Stimulated activated CD4-positive, alpha-beta T cell treated with anti-CD3 and anti-CD28 coated beads, TNF-alpha, amount 100 ng/mL, for 48 hours (primary cell): ENCODE measurements at places on chromosomes 1 and 21.

DNA sequence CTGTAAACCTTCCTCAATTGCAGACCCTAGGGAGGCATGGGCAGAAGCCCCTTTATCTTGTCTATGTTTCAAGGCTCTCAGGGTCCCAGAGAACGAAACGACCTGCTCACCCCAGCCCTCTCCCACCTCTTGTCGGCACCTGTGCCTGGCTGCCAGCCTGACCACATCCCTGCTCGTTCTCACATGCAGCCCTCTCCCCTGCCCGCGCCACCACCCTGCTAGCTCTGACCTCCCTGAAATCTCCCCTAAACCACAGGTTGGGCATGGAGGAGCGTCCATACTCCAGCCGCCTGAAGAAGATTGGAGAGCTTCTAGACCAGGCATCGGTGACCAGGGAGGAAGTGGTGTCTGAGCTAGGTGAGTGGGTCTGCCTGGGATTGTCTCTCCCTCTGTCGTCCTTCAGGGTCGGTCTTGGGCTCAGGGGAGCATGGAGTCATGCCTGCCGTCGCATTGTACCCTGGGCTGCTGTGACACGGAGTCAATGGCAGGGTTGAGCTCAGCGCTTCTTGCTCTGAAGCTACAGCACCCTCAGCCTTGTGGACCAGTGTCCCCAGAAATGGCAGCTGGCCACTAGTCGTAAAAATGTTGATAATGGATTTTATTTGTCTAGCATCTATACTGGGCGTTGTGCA, 3.6 kb downstream of the ADPRS start:
- no peak for DNase-seq

DNA sequence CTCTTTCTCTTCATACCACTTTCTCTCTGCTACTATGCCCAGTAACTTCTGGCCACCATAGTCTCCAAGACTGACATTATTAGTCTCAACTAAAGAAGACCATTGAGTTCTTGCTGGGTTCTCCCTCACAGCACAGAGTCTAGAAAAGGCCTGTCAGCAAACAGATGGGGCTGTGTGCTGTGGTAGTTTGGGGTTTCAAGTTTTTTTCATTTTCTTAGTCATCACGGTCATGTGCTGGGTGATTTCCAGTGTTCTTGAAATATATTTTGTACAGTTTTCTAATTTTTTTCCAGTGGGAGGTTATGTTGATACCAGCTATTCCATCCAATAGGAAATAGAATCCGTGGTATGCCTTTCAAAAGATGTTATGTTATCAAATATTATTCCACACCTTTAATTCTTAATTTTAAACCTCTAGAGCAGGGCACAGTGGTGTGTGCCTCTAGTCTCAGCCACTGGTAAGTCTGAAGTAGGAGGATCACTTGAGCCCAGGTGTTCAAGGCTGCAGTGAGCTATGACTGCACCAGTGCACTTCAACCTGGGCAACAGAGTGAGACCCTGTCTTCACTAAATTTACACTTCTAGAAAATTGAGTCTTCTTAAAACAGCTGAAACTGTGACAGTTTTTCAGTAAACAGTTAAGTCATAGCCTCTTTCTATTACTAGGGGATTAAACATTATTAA, 8.3 kb downstream of the CFHR2 start:
- DNase-seq: no peak

DNA sequence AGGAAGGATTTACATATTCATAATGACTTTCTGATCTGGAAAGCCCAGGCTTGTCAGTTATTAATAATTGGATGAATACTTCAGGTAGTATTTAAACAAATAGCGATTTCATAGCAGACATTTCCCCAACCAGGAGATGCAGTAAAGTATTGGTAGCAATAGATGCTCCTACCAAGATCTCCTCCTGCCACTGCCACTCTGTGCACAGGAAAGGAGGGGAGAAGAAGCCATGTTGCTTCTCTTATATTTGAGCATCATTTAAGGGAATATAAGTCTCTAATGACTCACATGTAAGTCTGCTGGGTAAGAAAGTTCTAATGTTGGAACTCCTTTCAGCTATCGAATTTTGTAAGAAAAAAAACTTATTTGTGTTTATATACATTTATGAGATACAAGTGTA, 420 bp upstream of the IFI16 start:
- no peak for DNase-seq

DNA sequence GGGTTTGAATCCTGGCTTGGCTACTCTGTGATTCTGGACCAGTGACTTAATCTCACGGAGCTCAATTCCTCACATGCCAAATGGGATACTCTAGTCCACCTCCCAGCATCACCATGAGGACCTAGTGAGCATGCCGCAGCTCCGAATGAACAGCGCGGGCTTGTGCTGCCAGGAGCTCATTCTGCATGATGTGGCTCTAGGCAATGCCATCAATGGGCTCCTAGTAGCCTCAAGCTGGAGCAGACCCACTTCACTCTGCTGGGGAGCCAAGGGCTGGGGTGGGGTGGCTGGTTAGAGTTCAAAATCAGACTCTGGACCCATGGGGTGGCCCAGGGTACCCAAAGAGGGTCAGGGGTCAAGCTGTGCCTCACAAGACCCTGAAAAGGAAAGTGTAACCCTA, 41.5 kb downstream of the CDK18 start:
- no peak for DNase-seq

DNA sequence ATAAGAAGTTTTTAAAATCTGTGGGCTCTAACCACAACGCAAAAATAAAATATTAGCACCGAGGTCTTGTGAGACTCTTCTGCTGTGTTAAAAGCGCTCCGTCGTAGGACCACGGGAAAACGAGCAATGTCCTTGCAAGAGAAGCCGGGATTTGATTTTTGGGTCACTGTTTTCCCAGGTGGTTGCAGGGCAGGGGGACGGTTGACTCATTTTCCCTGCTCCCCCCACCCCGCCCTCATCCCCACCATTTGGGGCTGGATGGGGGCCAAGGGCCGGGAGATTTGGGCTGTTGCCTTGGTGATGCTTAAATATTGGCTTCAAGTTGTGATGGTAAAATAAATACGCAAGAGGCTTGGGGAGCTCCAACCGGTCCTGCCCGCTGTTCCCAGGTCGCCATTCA, 67.6 kb upstream of the SLC25A33 start:
- DNase-seq: no peak

DNA sequence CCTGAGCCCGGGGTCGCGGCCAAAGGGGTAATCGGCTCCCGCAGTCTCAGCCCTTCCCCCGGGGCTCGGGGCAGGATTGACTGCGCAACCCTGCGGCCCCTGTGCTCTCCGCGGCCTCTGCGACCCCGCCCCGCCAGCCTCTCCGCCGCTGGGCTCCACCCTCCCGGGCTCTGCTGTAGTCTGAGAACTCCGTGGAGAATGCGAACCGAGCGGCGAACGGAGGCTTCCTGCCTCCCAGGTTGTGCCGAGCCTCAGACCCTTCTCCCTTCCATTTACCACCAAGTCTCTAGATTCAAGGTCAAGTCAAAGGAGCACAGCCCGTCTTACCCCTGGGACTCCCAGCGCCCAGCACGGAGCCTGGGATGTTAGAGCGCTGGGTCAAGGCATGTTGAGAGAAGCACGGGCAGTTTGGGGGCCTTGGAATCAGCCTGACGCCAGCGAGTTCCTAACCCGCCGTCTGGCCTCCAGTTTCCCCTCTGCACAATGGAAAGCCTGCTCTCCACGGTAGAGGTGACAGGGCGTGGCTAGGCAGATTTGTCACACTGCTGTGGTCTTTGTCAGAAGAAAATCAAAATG, 3.0 kb downstream of the ATP2B4 start:
- peak; percentile 68 for DNase-seq

GRCh38 chr1:218616681-218617080, 271.5 kb downstream of the TGFB2 start:
- no peak for DNase-seq

DNA sequence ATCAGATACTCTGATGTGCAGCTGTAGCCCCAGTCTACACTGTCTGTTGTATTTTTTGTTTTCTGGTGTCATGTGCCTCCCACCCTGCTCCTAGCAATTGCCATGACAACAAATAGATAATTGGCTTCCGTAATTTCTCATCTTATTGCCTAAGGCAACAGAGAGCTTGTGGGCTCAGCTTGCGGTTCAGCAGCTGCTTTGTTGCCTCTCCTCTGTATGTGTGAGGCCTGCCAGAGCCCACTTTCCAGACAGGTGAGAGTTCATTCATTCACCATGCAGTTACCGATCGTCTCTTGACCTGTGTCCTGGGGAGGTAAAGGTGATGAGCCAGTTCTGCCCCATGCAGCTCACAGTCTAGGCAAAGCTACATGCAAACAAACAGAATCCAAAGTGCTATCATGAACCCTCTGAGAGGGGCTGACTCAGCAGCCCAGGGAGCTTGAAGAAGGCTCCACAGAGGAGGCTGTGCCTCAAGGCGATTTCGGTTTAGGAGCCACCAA, 11.9 kb downstream of the LGALS8 start:
- no peak for DNase-seq

- DNase-seq: no peak
Observed at GRCh38 chr1:31848381-31848897, 32.6 kb upstream of the SPOCD1 start.

DNA sequence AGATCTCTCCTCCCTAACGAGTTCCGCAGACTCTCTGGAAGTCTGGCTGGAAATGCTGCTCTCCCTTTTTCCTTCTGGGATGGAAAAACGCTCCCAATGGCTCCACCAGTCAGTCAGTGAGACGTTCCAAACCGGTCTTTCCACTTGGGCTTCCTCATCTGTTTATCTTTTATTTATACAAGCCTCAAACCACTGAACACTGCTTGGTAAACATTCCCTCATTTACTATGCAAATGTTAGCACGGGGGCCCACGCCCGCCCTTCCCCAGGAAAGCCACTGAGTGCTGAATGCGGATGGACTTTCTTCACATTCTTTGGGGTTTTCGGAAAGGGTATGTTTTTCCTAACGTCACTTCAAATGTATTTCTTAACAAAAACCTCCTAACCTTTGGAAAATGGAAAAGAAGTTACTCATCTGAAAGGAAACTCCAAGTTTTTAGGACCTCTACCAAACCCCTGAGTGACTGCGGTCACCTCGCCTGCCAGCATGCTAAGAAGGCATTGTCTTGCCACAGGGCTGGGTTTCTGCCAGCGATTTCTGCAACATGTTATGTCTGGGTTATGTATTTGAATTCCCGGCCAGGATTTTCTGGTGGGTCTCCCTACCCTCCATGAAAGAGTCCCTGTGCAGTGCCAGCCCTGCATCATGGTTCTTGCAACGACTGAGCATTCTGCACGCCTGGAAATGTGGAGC, 14.0 kb upstream of the UMODL1 start:
- DNase-seq: no peak

- DNase-seq: no peak
Observed at GRCh38 chr21:33980276-33980916, 64.8 kb upstream of the ATP5PO start.

DNA sequence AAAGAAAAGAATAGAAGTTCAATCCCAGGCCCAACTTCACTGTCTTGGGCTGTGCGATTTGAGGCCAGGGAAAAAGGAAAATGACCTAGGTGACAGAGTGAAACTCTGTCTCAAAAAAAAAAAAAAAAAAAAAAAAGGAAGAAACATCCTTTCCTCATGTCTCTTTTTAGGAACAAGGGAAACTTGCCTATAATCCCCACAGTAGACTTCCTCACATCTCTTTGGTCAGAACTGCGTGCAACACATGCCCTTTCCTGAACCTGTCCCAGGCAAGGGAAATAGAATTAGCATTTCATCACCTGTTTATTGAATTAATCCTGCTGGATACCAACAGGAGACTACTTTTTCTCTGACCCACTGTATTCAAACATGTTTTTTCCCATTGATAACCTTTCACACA, 2.3 kb downstream of the DCST1 start:
- no peak for DNase-seq

- no peak for DNase-seq
Observed at GRCh38 chr21:39660191-39660980, 47.6 kb downstream of the B3GALT5 start.
